Stimulated activated CD4-positive, alpha-beta T cell treated with anti-CD3 and anti-CD28 coated beads, Interleukin-1b, Interleukin-23, amount 100 ng/mL, for 24 hours (primary cell): ENCODE measurements at places on chromosomes 16 and 17.

GRCh38 chr17:50534222-50534978 lies 1.9 kb downstream of the EPN3 start:
- DNase-seq, result no peak

- no peak for DNase-seq
Observed at GRCh38 chr16:88390735-88391134, 8.0 kb downstream of the ZNF469 start.

- no peak for DNase-seq
Observed at GRCh38 chr17:43013296-43013695, 6.7 kb downstream of the IFI35 start.

GRCh38 chr17:28955408-28955807 lies 4.1 kb upstream of the PHF12 start:
- DNase-seq, result no peak

GRCh38 chr16:66427871-66428681 lies 981 bp downstream of the BEAN1 start:
- DNase-seq, result no peak

GRCh38 chr16:62272035-62272434 lies 235.8 kb upstream of the CDH8 start:
- DNase-seq, result no peak

DNA sequence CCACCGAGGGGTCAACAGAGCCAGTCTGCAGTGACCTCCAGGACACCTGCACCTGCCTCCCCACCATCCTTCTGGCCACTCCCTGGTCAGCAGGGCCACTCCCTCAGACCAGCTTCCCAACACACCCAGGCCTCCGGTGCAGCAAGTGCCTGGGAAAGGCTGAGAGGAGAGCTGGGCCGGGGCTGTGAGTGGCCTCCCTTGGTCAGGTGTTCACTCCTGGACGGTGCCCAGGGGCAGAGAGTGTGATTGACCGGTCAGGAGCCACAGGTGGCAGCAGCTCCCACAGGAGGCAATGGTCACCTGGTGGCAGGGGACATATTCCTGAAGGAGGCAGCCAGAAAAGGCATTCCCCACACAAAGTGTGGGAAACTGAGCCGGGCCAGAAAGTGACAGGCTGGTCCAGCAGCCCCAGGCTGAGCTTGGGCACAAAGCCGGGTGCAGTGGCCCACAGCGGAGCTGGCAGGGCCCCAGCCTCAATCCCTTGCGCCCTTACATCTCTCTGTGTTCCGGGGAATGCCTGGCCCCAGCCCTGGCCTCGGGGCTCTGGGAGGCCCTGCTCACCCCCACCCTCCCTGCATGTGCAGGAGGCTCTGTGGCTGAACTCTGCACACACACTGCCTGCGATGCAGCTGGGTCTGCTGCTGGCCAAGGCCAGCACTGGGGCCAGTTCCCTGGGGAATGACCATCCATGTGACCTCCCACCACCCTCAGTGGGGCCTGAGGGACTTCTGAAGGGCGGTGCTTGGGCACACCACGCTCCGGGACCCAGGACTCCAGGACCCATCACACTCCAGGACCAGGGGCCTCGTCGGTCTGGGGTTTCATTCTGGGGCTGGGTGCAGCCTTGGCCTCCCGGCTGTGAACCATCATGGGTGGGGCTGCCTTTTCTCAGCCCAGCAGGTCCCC lies 1.2 kb upstream of the C17orf99 start:
- DNase-seq, result no peak

DNA sequence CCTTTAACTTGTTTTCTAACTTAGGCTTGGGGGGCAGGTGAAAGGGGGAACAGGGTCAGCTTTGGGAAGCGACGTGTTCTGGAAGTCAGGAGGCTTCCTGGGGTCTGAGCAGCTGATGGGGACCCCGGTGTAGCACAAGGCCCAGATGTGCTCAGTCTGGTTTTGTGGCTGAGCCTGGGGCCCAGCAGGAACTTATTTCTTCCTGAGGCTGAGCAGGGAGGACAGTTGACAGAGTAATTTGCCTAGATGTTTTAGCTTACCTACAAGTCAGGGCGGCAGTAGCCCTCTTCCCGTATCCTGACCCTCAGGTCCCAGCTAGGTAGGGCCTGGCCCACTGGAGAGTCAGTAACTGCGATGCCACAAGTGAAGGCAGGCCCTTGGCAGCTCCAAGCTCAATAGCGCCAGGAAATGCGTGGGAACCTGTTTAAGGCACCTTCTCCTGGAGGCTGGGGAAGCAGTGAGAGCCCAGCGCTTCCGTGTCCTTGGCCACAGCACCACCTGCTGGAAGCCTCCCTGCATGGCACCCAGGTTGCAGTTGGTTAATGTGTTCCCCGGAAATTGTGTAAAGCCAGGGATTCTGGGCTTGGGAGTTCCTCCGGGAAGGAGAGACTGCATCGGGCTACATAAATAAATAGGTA lies 5.2 kb downstream of the CCR7 start:
- DNase-seq, result peak; percentile 73

DNA sequence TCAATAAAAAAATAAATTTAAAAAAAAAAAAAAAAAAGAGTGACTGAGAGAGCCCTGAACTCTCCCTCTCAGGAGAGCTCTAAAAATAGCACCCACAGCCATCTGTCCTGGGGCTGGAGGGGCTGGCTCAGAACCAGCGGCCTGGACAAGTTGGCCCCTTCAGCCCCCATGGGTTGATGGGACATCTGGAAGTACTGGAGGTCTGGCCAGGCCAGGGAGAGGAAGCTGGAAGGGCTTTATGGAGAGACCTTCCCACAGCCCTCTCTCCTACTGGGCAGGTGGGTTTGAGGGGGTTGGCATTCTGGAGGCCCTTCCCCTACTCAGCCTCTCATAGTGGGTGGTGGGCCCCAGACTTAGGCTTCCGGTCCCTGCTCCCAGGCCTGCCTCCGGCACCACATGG lies 93.7 kb upstream of the TMEM97 start:
- no peak for DNase-seq

- no peak for DNase-seq
Observed at GRCh38 chr16:51490866-51491265, 339.8 kb upstream of the SALL1 start.

DNA sequence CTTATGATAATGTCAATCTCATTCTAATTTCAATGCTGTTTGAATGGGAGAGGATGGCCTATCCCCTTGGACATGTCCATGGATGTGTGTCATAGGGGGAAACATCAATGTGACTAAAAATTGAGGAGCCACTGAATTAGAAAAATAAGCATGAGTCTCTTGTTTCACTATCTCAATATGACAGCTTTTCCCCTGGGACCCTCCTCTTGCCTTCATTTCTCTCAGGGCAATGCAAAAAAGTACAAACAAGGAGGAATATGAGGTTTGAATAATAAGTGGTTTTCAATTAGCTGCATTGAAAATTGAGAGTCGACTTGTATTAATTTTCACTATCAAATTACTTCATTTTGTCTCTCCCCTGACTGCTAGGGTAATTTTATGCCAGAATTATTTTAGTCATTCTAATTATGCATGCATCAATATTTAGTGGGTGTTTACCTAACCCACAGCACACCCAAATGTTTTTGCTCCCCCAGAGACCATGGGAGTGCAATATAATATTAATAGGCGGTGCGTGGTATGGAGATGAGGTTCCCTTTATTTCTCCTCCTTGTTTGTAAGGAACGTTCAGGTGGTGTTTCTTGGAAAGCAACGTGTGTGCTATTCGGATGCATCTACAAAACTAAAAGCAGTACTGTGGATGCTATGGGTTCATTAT lies 6.8 kb upstream of the SDR42E1 start:
- DNase-seq, result no peak

DNA sequence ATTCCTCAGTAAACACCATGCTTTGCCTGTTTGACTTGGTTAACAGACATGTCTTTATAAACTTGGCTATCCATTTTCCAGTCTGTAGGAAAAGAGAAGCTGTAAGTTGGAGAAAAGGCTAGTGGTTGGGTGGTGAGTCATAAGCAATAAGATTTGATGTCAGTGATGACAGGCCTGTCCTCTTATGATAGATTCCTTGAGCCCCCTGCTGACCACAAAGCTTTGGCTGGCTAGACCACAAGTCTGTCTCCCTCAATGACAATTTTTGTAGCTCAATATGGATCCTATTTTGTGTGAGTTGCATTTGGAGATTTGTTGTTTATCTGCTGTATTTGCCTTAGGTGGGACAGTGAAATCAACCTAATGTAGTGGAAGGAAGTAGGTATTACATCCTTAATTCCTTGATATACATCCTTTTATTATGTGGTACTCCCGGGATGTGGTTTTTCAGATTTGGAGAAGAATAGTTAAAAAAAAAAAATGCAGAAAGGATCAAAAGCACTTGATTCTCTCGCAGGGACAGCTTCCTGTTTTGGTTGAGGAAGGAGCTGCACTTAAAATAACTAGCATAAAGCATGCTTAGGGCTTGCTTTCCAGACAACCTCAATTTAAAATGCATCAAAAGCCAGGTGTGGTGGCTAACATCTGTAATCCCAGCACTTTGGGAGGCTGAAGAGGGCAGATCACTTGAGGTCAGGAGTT lies 67.4 kb downstream of the SIAH1 start:
- no peak for DNase-seq

- DNase-seq, result no peak
Observed at GRCh38 chr16:84096447-84097005, 20.2 kb downstream of the MBTPS1 start.

- DNase-seq, result no peak
Observed at GRCh38 chr17:79843474-79843815, 4.2 kb upstream of the CBX4 start.

GRCh38 chr17:77011173-77012011 lies 129.4 kb upstream of the SEC14L1 start:
- DNase-seq, result peak; percentile 17

- no peak for DNase-seq
Observed at GRCh38 chr17:59353106-59353854, 21.8 kb downstream of the YPEL2 start.

DNA sequence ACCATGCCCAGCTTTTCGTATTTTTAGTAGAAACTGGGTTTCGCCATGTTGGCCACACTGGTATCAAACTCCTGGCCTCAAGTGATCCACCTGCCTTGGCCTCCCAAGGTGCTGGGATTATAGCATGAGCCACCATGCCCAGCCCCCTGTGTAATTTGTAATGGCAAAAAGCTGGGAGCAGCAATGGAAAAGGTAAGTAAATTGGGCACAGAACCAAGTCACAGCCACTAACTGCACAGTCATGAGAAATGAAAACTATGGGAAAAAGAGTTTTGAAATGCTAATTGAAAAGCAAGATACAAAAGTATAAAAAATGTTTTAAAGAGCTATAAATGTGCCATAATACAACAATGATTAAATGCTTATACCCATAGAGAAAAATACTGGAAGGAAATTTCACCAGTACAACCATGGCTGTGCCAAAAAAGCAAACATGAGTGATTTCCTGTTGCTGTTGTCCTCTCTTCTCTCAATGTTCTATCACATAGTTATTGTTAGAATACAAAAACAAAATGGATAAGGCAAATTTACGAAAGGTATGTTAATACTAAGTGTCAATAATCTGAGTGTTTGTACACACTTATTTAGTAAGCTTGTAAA lies 6.2 kb downstream of the NTAN1 start:
- DNase-seq, result no peak

DNA sequence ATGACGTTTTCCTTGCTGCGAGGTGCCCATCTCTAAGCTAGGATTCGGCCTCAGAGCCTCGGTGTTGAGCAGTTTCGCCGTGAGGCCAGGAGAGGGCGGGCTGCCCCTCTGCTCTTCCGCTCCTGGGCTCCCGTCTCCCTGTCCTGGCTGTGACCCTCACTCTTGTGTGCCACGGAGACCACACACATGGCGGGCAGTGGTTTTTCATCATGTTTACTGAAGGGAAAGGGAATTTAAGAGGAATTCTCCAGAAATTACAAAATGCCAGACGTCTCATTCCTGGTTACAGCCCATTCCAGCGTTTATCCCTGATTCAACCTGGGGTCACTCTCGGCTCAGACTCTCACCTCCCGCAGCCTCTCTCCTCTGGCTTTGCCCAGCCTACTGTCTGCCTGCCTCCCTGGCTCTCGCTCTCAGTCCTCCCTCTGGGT lies 96.8 kb upstream of the ELAC2 start:
- no peak for DNase-seq

DNA sequence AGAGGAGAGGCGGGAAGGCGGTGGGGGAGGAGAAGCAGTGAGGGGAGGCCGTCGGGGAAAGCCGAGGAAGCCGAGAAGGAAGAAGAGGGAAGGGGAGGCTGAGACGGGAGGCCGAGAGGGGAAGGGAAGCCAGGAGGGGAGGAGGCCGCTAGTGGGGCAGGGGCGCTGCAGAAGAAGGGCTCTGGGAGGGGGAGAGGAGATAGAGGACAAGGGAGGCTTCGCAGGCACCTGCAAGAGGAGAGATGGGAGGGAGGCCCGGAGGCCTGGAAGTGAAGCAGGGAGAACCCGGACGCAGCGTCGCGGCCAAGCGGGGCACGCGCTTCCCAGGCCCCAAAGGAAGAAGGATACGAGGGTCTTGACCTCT lies 2.3 kb downstream of the C17orf58 start:
- DNase-seq, result no peak

DNA sequence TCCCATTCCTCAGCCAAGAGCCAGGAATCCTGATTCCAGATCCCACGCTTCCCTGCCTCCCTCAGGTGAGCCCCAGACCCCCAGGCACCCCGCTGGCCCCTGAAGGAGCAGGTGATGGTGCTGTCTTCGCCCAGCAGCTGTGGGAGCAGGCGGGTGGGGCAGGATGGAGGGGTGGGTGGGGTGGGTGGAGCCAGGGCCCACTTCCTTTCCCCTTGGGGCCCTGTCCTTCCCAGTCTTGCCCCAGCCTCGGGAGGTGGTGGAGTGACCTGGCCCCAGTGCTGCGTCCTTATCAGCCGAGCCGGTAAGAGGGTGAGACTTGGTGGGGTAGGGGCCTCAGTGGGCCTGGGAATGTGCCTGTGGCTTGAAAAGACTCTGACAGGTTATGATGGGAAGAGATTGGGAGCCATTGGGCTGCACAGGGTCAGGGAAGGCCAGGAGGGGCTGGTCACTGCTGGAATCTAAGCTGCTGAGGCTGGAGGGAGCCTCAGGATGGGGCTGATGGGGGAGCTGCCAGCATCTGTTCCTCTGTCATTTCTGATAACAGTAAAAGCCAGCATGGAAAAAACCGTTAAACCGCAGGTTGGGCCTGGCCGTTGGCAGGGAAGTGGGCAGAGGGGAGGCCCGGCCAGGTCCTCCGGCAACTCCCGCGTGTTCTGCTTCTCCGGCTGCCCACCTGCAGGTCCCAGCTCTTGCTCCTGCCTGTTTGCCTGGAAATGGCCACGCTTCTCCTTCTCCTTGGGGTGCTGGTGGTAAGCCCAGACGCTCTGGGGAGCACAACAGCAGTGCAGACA lies at the start of gene SPN:
SPN (plus strand) TSS at position 232 of the 791 bp plus-strand sequence; CDS start at position 714, 482 bp downstream.
- peak; percentile 30 for DNase-seq

- no peak for DNase-seq
Observed at GRCh38 chr17:4712526-4712925, 2.1 kb downstream of the ARRB2 start.

- peak; percentile 29 for DNase-seq
Observed at GRCh38 chr17:73255671-73256181, 6.0 kb downstream of the CPSF4L start.
